ENCODE measurements at places on chromosomes 1 and 21.

GRCh38 chr1:204299814-204300365 lies 59.8 kb downstream of the PLEKHA6 start:
- DNase-seq: no peak

DNA sequence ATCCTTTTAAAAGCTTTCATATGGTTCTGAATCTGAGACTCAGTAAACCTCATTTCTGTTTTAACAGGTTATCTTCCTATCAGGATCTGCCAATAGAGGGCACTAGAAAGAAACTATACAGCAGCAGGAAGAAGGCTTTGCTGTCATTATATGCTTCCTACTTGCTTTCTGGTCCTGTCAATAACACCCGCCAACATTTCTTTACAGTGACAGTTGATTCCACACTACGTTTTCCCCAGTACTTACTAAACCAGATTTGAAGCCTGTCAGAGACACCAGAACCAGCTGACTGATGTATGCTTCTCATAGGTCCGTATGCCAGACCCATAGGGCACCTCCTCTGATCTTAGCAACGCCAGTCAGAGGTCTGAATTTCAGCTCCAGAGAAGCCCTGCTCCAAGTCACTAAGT lies 341.0 kb upstream of the NEGR1 start:
- DNase-seq: no peak

DNA sequence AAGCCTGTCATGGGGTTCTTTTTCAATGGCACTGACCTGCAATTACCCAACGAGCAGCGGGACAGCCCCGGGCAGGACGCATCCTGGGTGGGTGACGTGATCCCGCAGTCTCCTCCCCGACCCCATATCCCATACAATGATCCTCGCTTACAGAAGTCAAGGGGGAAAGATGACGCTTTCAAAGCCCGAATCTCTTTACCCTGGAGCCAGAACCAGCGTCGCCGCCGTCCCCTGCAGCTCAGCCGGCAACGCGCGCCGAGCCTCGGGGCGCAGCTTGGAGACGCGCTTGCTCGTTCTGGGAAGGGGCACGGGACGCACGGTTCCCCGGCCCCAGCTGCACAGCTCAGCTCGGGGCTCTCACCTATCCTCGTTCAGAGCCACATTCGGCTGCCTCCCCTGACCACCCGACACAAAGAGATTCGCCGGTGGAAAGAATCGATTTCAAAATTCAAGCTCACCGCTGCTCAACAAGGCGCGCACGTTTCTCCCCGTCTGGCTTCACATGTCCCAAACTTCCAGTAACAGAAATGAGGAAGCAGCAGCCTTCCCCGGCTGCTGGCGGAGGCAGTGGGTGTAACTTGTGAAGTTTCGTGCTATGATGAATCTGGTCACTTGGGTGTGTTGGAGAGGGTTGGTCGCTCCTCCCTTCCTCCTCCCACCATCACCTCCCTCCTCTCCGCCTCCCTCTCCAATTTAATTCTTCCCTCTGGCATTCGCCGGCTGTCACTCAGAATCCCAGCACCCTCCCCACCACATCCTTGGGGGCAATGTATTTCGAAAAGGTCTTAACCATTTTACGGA lies at the start of gene TIAM1:
Gene TIAM1 (minus strand): TSS at position 582 of the 801 bp plus-strand sequence. CDS start 77,289 bp downstream, outside the sequence.
- DNase-seq: no peak

- DNase-seq: no peak
These were observed 22.3 kb downstream of the KNCN start for GRCh38 chr1:46529031-46529630.

GRCh38 chr1:85297538-85297854 lies 21.1 kb upstream of the BCL10 start:
- DNase-seq: no peak

DNA sequence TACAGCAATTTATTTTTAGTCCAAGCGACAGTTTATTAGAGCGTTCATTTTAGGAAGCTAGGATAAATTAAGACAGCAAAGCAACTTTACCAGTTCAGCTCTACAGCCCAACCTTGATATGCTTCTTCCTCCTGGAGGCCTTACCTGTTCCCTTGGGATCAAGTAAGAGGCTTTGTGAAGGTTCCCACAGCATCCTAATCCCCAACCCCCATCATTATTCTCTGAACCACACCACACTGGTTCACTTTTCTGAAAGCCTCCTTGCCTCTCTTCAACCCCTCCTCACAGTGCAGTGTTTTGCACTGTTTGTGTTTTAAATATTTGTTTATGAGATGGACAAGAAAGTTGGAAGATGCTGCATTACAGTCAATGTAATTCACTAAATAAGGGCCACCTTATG lies 126.3 kb upstream of the CXADR start:
- no peak for DNase-seq

- DNase-seq: no peak
These were observed 330.0 kb upstream of the DEPDC1 start for GRCh38 chr1:68826836-68827235.

GRCh38 chr1:91583326-91583755 lies 82.7 kb downstream of the CDC7 start:
- no peak for DNase-seq

DNA sequence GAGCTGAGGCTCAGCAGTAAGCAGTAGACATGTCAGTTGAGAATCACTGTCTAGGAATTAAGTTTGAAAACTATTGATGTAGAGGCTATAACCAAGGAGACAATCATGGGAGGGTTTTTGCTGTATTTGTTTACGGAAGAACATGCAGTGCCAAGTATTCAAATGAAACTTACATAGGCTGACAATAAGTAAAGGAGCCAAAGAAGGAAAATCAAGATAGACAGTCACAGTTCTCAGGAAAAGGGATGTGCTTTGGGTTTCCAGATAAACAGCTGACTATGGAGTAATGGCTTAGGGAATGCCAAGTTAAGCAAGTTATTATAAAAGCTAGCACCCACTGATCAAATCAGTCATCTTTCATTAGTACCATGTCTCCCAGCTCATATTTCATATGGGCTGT lies 21.5 kb downstream of the GNG12 start:
- DNase-seq: no peak

GRCh38 chr1:227343727-227344551 lies 25.6 kb upstream of the CDC42BPA start:
- DNase-seq: no peak

GRCh38 chr1:230145953-230146476 lies 79.0 kb downstream of the GALNT2 start:
- no peak for DNase-seq

DNA sequence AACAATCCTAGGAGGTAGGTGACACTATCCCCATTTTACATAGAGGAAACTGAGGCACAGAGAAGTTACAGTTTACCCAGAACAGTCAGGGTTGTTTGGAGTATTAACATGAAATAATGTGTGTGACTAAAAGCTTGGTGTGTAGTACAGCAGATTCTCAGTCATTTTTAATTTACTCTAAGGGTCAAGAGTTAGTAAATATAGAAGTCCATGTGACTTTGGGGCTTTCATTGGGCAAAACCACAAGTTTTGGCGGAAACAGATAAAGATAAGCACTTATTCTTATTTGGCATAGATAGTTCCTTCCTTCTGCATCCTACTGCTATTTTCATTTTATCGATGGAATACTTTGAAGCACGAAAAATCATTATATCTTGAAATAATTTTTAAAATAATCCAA lies 128.5 kb downstream of the DNM3 start:
- no peak for DNase-seq

DNA sequence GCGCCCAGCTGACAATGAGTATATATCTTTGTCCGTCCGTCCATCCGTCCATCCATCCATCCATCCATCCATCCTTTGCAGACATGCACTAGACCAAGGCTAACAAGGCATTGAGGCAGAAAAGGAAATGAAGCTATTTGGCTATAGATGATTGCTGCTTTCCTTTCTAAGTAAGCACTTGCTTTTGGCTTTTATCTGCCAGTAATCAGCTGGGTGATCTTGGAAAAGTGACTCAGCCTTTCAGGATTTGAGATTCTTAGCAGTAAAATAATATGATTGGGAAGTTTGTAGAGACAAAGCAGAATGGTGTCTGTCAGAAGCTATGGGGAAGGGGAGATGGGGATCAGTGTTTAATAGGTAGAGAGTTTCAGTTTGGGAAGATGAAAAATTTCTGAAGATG lies 22.7 kb downstream of the ZFYVE9 start:
- DNase-seq: no peak

DNA sequence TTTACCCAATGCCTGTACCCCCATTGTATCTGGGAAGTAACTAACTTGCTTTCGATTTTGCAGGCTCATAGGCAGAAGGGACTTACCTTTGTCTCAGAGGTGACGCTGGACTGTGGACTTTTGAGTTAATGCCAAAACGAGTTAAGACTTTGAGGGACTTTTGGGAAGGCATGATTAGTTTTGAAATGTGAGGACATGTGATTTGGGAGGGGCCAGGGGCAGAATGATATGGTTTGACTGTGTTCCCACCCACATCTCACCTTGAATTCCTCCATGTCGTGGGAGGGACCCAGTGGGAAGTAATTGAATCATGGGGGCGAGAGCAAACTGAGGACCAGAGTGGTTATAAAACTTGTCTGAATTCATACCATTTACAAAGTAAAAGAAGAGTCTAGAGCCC lies 77.1 kb upstream of the HOOK1 start:
- DNase-seq: no peak

DNA sequence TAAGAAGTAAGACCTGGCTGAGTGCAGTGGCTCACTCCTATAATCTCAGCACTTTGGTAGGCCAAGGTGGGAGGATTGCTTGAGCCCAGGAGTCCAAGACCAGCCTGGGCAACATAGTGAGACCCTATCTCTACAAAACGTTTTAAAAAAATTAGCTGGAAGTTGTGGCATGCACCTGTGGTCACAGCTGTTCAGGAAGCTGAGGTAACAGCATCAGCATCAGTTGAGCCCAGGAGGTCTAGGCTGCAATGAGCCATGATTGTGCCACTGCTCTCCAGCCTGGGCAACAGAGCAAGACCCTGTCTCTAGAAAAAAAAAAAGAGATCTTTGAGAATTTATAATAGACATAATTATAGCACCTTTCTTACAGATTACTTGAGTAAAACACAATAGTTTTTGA lies 36.0 kb downstream of the AGL start:
- no peak for DNase-seq

GRCh38 chr1:8602471-8603219 lies 214.8 kb downstream of the RERE start:
- DNase-seq: no peak

DNA sequence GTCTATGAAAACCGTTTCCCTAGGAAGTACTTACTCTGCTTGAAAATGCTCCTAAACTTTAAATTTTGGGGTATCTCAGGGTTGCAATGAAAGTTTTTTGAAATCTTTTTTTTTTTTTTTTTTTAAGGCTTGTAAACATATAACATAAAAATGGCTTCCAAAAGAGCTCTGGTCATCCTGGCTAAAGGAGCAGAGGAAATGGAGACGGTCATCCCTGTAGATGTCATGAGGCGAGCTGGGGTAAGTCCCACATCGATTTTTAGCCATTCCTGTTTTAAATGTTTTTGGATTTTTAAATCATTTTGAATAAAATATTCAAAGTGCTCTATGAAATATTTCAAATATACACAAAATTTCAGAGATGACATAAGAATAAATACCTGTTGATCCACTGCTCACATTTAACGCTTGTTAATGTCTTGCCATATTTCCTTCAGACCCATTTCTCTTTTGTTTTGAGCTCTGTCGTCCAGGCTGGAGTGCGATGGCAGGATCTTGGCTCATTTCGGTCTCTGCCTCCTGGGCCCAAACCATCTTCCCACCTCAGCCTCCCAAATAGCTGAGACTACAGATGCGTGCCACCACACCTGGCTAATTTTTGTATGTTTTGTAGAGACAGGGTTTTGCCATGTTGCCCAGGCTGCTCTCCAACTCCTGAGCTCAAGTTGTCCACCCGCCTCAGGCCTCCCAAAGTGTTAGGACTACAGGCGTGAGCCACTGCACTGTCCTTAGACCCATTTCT lies 1.3 kb downstream of the PARK7 start:
- no peak for DNase-seq

GRCh38 chr1:159699653-159700052 lies 14.7 kb downstream of the CRP start:
- DNase-seq: no peak

DNA sequence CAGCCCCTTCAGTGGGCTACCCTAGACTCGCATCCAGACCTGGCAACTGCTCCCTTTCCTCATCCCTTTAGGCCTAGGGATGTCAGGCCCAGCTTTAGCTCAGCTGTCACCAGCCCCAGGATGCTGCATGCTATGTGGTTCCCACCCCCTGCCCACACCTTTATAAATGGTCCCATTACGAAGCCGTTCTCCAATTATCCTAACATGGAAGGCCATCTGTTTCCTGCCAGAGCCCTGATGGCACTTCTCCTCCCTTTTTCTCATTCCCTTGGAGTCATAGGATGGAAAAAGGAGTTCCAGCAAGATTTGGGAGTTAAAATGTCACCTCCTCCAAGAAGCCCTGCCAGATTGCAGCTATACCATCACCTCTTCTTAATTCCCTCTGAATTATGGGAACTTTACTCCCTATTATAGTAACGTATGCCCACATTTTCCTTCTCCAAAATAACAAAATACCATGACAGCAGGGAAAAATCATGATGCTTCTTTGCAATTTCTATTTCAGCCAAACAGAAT lies 205.0 kb upstream of the GRIK3 start:
- no peak for DNase-seq

DNA sequence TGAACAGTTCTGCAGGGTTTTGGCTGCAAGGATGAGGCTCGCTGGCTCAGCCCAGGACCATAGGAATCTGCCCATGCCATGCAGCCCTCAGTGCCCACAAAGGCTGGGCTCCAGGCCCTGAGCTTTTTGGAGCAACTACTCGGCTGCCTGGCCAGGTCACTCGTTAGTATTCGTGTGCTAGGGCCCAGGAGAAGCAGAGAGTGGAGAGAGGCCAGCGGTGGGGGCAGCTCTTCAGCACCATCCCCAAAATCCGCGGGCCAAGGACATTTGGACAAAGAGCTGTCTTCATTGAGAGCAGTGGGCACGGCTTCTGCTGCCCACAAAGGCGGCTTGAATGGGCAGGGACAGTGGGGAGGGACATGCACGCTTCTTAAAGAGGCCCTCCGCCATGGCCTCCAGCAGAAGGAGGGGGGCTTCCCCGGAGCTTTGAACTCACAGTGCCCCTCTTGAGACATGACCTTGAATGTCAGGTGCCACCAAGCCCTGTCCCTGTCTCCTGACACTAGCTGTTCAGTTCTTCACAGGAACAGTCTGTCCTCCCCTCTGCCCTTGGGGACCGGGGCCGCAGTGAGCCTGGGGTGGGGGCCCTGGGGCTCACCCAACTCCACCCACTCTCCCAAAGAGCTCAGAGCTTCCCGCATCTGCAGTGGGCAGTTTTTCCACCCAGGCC lies 106.1 kb upstream of the ARHGEF16 start:
- DNase-seq: no peak

GRCh38 chr1:109993885-109994284 lies 9.3 kb downstream of the AHCYL1 start:
- no peak for DNase-seq

GRCh38 chr1:220906561-220907334 lies 27.5 kb downstream of the HLX start:
- no peak for DNase-seq

Measured in stimulated activated CD8-positive, alpha-beta memory T cell treated with anti-CD3 and anti-CD28 coated beads, Interleukin-15, amount 100 ng/mL, for 24 hours (primary cell).